HFF-Myc (cell line): ENCODE measurements at places on chromosomes 2 and 18.
A peak's percentile ranks its signal among the peaks of the same experiment; 100 is the strongest.

DNA sequence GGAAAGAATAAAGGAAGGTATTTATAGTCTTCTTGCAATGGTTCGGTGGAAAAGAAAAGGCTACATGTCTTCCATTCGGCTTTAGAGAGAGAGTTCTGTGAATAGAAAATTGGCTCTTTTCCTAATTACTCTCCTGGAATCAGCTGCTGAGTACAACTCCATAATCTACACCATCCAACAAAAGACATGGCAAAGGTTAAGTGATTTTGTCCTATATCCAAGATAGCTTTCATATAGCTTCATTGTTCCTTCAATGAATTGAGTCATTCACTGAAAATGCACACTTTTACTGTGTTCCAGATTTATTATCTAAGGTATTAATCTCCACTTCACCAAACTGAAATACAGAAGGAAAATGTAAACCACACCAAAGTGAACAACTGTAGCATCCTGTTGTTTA lies 514.5 kb downstream of the LRRTM4 start:
- no peak for DNase-seq

- no peak for DNase-seq
Measured at GRCh38 chr2:134178138-134178877, 75.6 kb upstream of the MGAT5 start.

DNA sequence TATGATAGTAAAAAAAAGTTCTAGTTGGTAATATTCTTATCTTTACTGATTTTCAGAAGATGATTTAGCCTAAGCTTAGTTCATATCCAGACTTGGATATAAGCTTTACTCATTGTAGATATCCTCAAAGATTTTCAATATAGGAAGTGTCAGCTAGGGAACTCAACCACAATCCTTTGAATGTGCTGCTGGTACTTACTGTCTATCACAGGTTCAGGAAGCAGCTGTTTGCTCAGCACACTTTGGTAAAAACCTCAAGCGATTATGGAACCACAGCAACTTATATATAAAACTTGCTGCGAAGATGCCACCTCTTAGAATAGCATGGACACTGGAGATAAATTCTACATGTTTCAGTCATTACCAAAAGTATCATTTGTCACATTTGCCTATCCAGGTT lies 60.1 kb upstream of the TNFRSF11A start:
- no peak for DNase-seq

- no peak for DNase-seq
Measured at GRCh38 chr2:70391988-70392387, 90.1 kb upstream of the FAM136A start.

DNA sequence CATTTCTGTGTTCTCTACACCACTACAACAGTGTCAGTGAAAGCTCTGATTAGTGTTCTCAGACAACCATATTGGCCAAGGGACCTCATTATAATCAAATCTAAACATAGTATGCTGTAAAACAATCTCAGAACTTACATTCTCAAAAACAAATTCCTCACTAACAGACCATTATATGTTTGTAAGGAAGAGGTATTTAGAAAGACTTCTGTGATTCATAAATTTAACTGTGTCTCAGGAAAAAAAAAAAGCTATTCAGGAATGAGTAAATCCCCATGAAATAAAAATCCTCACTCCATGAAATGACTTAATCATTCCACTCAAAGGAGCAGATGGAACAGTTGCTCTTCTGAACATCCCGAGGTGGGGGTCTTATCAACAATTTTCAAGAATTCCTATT lies 413.0 kb downstream of the CDH2 start:
- DNase-seq: no peak

DNA sequence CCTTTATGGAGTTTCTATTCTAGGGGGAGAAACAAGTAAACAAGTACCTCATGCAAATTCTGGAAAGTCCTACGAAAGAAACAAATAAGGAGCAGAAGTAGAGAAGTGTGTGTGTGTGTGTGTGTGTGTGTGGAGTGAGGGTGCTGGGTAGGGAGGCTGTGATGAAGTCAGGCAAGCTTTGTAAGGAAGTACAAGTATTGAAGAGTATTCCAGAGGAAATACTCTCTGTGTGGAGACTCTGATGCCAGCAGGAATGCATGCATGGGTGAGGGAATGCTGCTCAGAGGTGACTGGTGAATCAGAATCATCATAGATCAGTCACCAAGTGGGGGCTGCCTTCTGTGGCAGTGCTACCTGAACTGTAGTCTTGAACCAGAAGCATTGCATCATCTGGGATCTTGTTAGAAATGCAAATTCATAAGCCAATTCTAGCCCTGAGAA lies 34.5 kb downstream of the SLC4A3 start:
- DNase-seq: no peak

GRCh38 chr18:52615321-52615720 lies 275.3 kb downstream of the DCC start:
- no peak for DNase-seq

GRCh38 chr2:215565897-215566296 lies 130.0 kb upstream of the FN1 start:
- DNase-seq: no peak

- DNase-seq: no peak
Measured at GRCh38 chr18:4004183-4004829, 450.8 kb downstream of the DLGAP1 start.

DNA sequence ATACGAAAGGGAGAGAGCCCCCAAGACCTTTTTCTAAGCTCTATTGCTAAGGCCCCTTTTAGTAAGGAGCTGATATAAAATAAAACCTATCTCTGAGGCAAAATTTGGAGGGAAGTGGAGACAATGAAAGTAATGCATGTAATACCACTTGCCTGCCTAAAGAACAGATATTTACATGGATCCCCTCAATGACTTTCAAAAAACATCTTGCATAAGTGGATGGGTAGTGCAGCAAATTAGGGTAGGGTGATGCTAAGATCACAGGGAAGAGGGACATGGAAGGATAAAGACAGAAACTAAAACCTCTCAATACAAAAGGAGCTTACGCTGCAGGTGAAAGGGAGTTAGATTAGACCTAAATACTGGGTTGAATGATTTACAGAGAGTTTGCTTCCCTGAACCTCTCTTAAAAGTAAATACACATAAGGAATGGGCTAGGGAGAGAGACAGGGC lies 1.1 kb downstream of the ZNF513 start:
- no peak for DNase-seq

DNA sequence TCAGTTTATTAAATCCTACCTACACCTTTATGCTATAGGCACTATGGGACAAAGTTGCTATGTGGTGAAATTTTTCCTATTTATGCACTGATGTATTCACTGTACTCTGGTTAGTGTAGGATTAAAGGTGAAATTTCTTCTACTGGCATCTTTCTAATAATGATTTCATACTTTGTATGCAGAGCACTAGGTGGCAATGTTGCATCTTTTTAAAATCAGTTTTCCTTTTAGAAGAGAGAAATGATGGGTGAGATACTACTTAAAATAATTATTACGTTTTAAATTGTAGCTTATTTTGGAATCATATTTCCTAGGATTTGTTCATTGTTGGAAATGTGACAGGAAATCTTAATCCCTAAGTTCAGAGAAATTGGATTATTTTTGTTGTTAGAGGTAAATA lies 150.9 kb downstream of the CD8B2 start:
- DNase-seq: peak; percentile 5

DNA sequence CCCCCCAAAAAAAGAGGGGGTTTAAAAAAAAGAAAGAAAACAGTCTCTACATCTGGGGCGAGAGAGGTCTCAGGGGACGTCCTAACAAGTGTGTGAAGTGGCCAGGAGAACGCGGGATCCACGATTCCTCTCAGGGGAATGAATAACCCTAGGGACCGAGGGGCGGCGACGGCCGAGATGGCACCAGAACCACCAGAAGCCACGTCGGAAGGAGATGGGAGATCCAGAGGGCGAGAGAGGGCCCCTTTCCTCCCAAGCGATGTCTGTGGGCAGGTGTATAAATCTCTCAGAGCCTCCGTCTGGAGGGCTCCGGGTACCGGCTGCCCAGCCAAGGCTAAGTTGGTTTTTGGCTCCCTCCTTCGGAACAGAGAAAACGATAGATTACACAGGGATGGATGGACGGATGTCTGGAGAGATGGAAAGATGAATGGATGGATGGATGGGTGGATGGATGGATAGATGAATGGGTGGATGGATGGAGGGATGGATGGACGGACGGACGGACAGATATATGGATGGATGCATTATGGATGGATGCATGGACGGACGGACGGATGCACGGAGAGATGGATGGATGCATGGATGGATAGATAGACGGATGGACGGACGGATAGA lies 1.7 kb downstream of the EPHA4 start:
- no peak for DNase-seq

- no peak for DNase-seq
Measured at GRCh38 chr18:2534906-2535305, 36.4 kb downstream of the METTL4 start.

- no peak for DNase-seq
Measured at GRCh38 chr2:23457990-23458682, 73.2 kb downstream of the KLHL29 start.

GRCh38 chr2:98923244-98923940 lies 12.6 kb downstream of the CRACDL start:
- DNase-seq: no peak

DNA sequence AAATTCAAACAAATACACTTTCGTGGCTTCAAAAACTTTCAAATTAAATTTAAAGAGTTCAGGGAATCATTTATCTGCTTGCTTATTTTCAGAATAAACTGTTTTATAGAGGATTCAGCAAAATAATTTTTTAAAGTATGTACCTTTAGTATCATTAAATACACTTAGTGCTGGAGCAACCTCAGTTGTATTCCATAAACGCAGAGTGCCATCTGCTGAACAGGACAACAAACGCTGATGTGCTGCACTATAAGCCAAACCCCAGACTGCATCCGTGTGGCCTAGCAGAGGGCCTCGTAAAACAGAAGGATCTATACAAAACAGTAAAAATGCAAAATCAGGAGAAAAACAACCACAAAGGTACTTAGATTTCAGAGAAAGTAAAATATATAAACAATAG lies 108.6 kb downstream of the STRN start:
- no peak for DNase-seq

DNA sequence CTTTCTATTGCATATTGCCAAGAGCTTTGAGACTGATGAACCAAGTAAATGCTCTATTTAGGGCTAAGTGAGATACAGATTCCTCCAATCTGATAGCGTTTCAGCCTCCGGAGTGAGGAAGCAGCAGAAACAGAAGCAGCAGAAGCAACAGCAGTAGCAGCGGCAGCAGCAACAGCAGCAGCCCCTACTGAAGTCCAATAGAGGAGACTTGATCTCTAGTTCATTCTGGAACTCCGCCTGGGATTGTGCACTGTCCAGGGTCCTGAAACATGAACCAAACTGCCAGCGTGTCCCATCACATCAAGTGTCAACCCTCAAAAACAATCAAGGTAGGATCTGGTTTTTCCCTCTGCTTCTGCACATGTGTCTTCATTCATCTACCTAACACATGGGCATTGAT lies at the start of gene DPP10:
Gene DPP10 (plus strand): TSS at position 132 of the 400 bp plus-strand sequence.
- DNase-seq: no peak

DNA sequence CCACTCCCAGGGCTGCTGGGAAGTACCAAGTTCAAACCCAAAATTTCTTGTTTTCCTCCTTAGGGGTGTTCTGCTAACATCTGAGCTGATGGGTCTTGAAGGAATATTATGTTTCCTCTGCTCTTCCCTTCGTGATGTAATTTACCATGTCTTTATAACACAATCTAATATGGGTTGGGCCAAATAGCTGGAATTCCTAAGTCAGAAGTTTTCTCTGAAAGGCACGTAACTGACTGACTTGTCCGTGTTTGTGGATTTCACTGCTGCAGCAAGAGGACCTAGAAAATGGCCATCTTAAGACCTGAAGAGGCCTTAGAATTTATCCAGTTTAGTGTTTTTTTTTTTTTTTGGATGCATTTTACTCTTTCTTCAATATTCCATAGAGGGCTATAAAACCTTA lies 256.7 kb downstream of the DCDC2C start:
- DNase-seq: no peak

DNA sequence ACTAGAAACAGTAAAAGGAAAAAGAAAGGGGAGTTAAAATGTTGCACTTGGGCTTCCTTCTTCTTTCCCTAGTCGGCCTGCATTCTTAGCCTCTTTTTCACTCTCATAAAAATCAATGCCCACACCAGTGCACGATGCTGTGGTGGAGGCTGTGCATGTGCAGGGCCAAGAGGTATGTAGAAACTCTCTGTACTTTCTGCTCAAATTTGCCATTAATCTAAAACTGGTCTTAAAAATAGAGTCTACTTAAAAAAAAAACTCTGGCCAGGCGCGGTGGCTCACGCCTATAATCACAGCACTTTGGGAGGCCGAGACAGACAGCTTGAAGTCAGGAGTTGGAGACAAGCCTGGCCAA lies 11.1 kb downstream of the TRAPPC8 start:
- no peak for DNase-seq
